Hypothalamus (tissue), 51 donors: ENCODE measurements at places on chromosomes 2 and 18.

- DNase-seq: no peak
Observed at GRCh38 chr2:12320027-12320734, 396.6 kb upstream of the TRIB2 start.

DNA sequence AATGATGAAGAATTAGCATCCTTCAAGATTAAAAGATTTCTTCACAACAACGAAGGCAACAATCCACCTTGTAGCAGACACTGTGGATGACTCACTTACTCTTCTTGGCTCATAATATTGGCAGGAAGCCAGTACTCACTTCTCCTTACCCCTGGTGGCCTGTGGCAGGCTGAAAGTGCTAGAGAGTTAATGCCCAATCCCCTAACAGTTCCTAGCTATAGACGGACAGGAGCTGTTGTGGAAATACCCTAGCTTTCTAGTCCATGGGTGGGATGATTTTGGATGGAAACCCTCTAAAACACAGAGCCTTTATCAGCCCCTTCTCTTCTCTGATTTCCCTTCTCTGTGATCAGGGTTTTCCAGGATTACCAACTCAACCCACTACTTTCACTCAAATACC, 128.6 kb upstream of the NYAP2 start:
- DNase-seq: no peak

DNA sequence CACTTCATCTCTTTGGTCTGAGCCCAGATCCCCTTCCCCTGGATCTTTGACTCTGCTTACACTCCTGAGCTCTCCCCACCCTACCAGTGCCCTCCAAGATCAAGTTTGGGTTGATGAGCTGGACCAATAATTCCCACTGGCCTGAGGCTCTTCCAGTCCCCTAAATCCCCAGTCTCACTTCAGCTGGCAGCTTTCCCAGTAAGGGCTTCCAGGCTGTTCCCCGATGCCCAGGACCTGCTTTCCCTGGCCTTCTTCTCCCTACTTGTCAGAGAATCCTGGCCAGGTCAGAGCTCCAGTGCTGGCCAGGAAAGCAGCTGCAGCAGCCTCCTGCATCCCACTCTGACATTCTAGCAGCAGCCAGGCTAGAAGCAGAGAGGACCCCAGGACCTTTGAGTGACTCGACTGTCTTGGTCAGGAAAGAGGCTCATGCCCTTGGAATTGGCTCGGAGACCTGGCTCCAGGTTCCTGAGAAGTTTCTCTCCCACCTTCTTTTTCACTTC, 3.5 kb downstream of the WNT6 start:
- no peak for DNase-seq

- no peak for DNase-seq
Observed at GRCh38 chr2:35163948-35164347, 1191.6 kb upstream of the CRIM1 start.

DNA sequence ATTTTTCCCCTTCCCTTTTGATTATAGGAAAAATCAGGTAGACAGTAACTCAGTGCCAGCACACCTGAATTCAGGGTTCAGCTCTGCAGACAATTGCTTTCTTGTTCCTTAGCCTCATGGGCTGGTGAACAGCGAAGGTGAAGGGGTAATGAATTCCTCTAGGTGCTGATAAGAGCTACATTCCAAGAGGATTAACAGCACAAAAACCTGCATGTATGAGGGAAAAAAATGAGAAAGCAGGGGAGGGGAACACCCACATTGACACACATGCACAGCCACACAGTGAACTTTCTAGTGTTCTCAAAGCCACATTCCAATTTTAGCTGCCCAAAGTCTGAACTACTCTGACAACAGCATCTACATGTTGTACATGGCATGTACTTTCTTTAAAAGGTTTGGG, 46.1 kb downstream of the SPATS2L start:
- DNase-seq: no peak

- no peak for DNase-seq
Observed at GRCh38 chr18:30457156-30457555, 585.4 kb downstream of the DSC3 start.

GRCh38 chr18:37499044-37499443, 66.6 kb downstream of the CELF4 start:
- no peak for DNase-seq

DNA sequence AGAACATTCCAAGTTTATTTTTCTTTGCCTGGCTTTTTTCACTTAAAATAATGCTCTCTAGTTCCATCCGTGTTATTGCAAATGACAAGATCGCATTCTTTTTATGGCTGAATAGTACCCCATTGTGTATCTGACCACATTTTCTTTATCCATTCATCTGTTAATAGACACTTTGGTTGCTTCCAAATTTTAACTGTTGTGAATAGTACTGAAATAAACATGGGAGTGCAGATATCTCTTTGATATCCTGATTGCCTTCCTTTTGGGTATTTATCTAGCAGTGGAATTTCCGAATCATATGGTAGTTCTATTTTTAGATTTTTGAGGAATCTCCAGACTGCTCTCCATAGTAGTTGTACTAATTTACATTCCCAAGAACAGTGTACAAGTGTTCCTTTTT, 230.5 kb downstream of the FIGN start:
- DNase-seq: no peak

DNA sequence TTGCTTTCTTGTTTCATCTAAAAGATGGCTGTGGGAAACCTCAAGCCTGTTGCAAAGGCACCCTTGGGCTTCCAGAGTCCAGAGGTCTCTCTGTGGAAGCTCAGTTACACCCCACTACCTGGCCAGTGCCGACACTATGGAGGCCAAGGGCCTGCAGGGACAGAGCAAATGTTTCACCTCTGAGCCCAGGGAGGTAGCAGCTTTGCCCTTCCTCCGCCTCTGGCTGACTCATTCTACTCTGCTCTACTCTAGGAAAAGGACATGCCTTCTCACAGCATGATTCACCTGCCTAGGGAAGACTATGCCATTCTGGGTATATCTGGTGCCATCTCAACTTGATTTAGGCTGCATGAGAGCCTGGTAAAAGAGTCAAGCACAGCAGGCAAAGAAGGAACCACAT, 12.2 kb downstream of the MYOM1 start:
- no peak for DNase-seq

- DNase-seq: no peak
Observed at GRCh38 chr2:75564713-75565359, 4.1 kb upstream of the EVA1A start.

DNA sequence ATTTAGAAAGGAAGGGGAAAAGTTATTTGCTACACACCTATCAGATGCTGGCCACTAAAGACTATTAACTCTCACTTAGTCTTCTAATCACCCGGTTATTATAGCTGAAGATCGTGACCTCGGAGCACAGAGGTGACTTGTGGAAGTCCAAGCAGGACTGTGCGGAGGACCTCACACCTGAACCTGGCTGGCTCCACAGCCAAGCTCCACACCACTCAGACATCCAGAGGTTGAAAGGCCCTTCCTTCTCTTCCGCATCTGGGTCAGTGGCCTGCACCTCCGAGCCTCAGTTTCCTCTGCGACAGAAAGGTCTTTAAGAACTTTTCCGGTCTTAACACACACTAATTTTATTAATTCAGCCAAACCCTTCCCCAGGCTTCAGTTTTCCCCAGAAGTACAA, 57.9 kb downstream of the TNS1 start:
- no peak for DNase-seq

DNA sequence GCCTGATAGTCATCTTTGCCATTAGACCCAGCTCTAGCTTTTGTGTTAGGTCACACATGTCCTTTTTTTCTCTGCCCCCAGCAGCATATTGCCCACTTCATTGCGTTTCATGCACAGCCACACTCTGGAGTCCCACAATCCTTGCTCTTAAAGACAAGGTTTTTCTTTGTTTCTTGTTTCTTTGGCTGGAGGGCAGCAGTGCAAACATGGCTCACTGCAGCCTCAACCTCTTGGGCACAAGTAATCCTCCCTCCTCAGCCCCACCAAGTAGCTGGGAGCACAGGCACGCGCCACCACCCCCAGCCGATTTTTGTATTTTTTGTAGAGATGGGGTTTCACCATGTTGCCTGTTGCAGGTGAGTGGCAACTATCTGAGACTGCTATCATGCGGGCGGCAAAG, 16.9 kb upstream of the PAPOLG start:
- no peak for DNase-seq

DNA sequence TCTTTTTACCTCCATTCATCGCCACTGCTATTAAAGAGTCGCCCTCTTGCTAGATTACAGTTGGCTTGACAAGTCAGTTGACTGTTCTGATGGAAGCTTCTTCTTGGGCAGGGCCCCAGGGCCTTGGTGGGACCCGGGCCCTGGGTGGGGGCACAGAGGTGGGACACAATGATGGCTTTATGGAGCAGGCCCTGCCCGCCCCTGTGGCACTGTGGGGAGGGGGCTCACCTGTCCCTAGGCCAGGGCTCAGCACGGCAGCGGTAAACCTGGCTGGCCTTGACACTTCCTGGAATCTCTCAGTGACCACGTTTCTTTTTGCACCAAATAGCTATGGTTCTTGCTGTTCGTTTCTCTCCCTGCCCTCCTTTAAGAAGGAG, 4.9 kb upstream of the HS6ST1 start:
- DNase-seq: no peak

GRCh38 chr18:79781331-79781941, 16.3 kb upstream of the KCNG2 start:
- DNase-seq: no peak

DNA sequence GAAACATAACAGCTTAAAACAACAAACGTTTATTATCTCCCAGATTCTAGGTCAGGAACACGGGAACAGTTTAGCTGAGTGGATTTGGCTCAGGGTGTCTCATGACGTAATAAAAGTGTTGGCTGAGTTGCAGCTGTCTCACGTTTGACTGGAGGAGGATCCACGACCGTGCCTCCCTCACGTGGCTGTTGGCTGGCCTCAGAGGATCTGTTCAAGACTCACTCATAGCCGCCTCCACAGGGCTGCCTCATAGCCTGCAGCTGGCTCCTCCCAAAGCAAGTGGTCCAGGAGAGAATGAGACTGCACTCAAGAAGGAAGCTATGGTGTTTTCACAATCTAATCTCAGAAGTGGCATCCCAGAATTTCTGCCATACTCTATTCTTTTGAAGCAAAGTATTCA, 167.1 kb downstream of the RPRM start:
- no peak for DNase-seq

- DNase-seq: no peak
Observed at GRCh38 chr2:100113990-100114433, 28.4 kb downstream of the AFF3 start.
